ENCODE measurements at places on chromosomes 12 and 14.

DNA sequence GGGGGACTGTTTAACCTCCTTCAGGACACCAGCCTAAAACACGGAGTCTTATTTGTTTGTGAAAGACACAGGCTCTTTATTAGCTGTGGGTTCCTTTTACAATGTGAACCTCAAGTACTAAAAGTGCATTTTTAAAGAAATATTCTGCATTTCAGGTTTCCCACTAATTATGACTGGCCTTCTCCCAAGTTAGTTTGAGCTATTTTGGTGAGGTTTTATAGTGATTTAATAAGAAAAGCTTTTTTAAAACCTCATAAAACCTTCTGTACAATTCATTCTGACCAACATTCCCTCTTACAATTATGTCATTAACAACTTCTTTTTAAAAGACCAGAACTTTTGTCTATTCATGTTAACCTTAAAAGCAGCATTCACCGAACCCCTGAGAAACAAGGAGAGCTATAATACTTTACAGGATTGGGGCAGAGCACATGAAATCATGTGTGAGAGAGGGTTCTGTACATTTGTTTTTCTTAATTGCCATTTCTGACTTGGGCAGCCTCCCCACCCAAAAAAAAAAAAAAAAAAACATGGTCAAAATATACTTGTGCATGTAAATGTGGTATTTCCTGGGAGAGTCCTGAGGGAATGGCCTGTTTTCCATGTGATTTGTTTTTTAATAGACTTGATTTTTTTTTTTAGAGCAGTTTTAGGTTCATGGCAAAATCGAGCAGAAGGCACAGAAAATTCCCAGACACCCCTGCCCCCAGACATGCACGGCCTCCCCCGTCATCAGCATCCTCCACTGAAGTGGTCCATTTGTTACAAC, 169.5 kb downstream of the CHST11 start:
- no peak for DNase-seq

GRCh38 chr12:94401326-94401725, 58.3 kb downstream of the CEP83 start:
- DNase-seq, result no peak

- no peak for DNase-seq
Measured at GRCh38 chr12:49905718-49906314, 2.1 kb upstream of the FAIM2 start.

DNA sequence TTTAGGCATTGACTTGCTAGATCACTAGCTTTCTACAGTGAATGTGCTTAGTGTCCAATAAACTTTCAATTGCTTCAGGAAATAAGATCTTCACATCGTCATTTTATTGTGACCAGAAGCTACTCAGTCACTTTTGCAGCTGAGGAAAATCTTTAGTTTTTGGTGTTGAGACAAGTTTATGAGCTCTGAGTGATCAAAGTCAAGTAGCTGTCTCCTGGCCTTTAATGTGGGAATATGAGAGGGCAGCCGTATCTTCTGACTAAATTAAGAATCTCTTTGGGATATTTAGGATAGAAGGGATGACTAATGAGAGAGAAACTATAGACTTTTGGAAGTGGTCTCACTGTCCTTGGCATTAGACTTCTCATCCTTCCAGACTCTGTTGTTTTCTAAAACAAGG, 21.6 kb downstream of the MSRB3 start:
- no peak for DNase-seq

GRCh38 chr14:73287071-73287470, 49.8 kb downstream of the PAPLN start:
- no peak for DNase-seq

DNA sequence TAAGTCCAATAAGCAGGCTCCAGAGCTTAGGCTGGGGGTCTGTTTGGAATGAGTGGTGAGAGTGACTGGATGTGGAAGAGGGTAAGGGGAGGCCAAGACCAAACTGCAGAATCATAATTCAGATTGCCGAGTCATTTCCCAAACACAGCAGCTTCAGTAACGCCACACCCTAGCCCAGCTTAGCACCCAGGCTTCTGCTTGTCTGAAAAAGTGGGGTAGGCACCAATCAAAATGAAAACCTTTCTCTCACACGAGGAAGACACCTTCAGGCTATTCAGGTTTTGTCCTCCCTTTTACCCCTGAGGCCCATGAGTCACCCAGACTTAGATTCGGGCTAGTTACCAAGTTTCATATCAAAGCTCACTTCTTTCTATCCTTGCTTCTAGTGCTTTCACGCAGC, 306.1 kb downstream of the DAD1 start:
- no peak for DNase-seq

DNA sequence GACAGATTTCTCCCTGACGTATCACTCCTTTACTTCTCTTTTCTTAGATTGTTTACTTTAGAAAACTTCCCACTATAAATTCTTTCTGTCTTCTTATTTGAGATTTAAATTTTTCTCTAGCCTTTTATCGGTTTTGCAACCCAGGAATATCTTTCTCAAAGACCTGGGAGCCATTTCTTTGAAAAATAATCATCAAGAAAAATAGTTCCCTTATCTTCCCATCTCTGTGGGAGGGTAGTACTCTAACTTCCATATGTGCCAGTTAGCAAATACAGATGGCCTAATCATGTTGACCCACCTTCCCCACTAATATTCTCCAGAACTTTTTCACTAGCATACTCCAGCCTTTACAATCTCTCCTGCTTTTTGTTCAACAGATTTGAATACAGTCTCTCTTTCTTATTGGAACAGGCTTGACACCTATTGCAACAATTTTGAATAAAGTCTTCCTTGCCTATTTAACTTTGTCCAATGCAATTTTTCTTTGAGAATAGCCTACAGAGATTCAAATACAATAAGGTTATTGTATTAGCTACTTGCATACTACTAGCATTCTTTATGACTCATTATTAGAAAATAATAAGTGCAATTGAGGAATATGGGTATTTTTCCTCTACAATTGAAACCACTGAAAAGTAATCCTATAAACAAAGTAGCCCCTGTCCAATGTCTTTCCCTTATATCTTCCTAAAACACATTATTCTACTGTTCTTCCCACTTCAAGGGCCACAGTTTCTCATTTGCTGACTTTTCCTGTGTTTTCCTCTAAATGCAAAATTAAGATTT, 27.4 kb upstream of the KLRB1 start:
- DNase-seq, result no peak

GRCh38 chr14:103206023-103206481, 82.8 kb downstream of the TNFAIP2 start:
- DNase-seq, result no peak

DNA sequence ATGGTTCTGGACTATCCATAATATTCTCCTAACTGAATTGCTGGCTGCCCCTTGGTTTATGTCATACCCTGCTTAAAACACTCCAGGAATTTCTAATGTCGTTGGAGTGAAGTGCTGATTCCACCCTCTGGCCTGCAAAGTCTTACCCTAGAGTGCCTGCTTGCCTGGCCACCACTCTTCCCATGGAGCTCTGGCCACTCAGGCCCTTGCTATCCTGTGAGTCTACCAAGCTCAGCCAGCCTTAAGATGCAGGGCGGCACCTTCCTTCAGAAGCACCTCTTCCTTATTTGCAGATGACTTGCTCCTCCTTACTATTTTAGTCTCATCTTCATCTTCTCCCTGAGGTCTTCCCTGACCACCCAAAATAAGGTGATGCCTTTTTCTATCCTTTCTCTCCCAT, 35.3 kb downstream of the SLC6A15 start:
- DNase-seq, result no peak

DNA sequence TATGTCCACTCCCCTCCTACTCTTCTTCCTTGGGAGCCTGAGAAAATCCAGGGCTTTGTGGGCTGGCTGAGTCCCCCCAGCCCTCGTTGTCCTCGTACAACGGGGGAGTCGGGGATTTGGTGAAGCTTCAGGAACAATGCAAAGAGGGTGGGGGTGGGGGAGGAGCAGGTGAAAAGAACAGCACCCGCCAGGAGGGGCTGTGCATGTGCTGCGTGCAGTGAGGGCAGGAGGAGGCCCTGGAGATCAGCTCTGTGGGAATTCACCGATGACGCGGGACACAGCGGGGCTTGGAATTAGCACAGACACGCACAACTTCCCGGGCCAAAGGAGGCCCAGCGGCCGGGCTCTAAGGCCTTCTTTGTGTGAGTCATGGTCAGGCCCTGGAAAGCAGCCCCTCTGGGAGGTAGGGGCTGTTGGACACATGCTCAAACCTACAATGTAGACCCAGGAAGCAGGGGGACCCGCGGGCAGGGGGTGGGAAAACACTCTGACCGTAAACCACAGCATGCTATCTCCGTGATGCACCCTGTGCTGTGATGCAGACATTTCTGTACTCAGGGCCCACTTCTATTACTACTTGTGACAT, 32.8 kb downstream of the RBM19 start:
- peak; percentile 16 for DNase-seq

- DNase-seq, result peak; percentile 54
Measured at GRCh38 chr14:100076133-100076532, 10.9 kb downstream of the EVL start.

DNA sequence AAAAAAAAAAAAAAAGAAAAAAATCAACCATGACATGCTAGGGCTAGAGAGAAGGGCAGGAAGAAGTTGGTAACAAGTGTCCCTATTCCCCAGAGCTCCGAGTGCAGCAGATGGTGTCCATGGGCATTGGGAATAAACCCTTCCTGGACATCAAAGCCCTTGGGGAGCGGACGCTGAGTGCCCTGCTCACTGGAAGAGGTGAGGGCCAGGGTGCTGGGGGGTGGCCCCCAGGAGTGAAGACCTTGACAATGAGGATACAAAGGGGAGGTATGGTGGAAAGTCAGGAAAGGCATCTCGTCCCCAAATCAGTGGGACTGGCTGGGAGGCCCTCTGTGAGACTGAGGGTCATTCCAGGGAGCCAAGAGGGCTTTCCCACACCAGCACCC, 11.6 kb downstream of the ZNF219 start:
- DNase-seq, result no peak

DNA sequence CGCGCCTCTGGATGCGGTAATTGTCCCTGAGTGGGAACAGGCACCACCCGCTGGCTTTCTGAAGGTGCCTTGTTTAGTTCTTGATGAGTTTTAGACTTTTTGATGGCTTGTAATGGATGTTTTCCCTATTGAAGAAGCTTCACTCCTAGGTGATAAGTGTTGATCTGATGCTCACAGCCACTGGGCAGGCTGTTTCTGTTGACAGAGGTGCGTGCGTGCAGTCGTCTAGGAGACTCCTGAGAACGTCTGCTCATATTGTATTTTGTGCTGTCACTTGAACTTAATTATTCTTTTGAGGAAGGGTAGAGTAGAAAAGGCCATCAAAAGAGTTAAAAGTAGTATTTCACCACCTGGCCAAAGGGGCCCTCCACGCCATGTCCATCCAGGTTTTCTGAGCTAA, 70.5 kb downstream of the EP400 start:
- DNase-seq, result no peak

- no peak for DNase-seq
Measured at GRCh38 chr12:46438719-46439319, 66.2 kb upstream of the SLC38A2 start.

DNA sequence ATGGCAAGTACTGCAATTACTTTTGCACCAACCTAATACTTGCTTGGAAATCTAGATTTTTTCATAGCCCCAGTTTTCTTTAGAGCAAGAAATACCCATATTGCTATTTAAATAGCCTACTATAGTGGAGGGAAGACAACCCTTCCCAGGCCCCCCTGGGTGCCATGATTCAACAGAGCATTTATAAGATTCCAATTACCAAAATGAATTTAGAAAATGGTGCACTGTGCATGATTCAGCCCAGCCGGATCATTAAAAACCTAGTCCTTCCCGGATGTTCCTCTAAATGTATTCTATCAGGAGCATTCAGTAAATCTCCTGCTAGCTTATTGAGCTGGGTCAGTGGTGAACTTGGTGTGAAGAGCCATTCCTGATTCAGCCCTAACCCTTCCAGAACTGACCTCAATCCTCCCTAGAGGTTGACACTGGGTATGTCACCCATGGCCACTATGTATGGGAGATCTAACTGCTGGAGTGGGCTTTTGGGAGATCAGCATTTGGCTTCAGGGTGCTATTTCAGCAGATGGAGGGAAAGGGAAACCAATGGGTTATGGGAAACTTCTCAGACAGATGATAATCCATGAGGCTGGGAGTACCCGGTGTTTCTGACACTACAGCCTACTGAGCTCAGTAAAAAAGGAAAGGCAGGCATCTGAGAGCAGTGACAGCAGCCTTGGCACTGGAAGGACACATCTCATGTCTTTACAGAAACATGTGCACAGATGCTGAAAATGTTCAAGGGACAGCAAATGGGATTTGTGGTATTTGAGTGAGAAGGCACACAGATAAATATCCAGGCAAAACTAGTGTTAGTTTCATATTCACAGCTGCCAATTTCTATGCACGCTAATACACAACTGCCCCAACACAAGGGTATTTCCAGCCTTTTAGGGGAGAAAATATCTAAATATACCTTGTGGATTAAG, 258.9 kb downstream of the DPF3 start:
- DNase-seq, result no peak

GRCh38 chr12:93266-94005, 26.9 kb downstream of the IQSEC3 start:
- DNase-seq, result no peak

DNA sequence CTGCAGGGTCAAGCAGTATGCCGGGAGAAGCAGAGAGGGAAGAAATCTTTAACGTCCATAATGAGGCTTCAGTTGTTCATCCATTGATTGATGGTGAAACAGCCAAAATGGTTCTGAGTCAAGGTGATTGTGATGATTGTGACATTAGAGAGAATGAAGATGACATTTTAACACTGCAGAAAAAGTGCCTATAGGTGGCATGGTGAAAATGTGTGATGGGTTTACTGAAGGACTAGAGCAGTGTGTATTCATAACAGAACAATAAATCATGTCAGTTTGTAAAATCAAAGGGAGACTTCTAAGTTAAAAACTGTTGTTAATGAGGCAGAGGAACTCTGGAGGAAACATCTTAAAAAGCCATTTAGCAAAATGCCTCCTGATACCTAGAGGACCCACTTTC, 57.7 kb upstream of the CAND1 start:
- no peak for DNase-seq

DNA sequence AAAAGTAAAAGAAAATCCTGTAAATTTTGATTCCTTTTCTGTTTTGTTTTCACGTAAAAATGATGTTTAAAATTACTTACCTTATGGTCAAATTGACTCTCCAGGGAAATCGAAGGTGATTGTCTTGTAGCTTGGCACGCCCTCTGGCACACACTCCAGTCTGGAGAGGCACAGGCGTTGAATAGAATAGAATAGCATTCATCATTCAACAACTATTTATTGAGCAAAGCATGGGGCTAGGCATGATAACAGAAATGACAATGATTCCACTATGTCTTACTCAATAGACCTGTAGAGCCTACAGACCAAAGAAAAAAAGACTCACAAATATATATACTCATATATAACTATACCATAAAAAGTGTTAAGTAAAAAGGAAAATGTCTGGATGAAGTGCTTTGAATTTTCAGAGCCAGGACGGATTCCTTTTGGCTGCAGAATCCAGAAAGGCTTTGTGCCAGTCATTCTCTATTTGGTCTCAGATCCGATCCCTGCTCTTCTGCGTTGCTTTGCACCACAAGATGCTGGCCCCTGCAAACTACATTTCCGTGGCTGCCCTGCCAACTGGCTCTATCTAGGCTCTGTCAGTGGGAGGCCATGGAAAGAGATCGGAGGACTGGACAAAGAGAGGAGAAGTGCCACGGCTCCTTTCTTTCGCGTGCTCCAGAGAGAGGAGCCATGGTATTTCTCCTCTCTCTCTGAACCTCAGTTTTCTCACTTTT, 231.8 kb downstream of the CRADD start:
- DNase-seq, result peak; percentile 25

GRCh38 chr12:47910981-47911380, 6.2 kb upstream of the VDR start:
- no peak for DNase-seq

GRCh38 chr14:86331341-86331740, 801.4 kb downstream of the FLRT2 start:
- DNase-seq, result no peak

All from EL (cell line).